Immature natural killer cell (primary cell): ENCODE measurements at places on chromosomes 1 and 21.

GRCh38 chr21:45876381-45877170, 105.0 kb upstream of the COL6A1 start:
- no peak for DNase-seq

DNA sequence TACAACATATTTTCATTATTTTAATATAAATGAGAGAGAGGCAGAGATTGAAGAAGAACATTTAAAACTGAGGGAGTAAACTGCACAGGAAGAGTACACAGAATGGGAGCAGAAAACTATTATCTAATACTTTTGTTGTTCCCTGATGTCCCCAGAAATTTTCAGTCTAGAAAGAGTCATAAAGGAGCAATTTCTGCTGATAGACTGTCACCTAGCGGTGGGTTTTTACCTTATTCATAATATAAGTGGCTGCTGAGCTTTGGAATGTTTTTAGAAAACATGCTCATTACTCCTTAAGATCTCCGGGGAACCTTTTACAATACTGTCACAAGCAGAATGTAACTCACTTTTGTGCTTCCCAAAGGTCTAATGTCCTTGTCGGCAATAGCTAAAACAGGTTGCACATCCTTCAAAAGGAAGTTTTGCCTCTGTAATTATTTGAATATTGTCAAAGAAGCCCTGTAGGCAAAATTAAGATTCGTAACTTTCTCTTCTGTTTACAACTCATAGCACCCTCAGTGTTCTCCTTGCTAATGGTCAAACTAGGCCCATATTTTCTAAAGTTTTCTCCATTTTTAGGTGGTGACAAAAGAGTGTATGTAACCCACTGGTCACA, 4.9 kb upstream of the NPL start:
- peak; percentile 35 for DNase-seq

GRCh38 chr1:235409042-235409820, 42.0 kb downstream of the TBCE start:
- DNase-seq, result no peak

DNA sequence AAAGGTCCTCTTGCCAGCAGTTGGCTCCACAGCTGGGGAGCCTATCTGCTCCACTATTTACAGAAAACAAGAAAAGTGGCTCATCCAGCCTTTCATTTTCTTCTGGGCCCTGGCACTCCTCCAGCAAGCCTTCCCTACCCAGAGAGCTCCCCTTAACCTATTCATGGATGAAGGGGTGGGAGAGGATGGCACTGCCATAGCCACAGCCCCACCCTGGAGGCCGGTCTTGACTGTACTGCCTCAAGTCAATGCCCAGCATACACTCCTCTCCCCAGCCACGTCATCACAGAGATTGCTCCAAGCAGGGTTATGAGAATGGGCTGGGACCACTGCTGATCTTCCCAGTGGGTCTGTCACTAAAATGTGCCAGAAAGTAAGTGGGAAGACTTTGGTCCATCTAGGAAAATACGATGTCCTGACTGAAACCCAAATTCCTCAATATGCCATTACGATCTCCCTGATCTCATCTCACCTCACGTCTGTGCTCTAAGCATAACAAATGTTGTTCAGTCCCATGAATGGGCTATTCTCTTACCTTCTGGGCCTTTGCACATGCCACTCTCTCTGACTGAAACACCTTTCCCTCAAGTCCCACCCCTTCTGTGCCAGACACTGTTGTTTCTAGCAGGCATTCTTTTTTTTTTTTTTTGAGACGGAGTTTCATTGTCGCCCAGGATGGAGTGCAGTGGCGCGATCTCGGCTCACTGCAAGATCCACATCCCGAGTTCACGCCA, 21.4 kb upstream of the PTAFR start:
- DNase-seq, result no peak
